ENCODE measurements at places on chromosomes 12 and 14.

DNA sequence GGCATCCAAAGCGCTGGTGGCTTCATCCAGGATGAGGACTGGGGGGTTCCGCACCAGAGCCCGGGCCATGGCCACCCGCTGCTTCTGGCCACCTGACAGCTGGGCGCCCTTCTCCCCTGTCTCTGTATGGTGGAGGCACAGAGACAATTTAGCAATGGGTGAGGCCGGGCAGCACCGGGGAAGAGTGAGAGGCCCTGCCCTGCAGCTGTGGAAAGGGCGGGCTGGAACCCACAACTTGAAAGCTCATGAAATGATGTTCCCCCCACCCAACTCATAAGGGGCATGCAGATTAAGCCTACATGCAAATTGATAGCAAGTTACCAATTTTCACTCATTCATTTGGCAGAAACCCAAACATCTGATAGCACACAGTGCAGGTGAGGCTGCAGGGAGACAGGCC lies 34.1 kb downstream of the ABCB9 start:
- DNase-seq, result no peak

- peak; percentile 49 for DNase-seq
Observed at GRCh38 chr14:55129428-55130195, 560 bp downstream of the LGALS3 start.

DNA sequence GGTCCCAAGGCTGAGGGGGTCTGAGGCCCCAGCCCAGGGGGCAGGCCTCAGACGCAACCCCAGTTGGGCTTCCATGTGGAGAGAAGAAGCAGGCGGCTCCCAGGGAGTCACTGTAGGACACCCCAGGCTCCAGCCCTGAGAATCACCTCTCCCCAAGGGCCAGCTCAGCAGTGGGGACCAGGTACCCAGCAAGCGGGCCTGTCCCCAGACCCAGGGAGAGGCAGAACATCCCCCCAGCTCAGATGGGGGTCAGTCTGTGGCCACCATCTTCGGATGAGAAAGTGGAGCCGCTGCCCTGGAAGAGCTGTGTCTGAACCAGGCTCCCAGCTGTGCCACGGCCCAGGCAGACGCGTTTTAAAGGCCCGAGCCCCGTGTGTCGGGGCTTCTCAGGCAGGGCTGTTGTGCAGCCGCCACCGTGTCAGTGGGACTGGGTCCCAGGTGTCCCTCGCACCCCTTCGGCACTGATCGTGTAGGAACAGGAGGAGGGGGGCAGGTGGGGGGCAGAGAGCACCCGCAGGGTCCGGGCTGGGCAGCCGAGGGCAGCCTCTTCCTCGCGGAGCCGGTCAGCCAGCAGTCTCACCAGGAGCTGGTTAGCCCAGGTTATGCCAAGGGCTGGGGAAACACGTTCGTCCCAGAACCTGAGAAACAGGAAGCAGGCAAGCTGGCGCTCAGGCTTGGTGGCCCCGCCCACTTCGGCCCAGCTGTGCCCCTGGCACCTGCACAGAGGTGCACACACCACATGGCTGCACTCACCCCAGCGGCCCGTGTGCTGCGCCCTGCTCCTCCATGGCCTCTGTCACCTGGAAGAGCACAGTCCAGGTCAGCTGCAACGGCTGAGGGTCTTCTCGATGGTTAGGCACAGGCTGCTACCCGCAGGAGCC lies 16.6 kb downstream of the XRCC3 start:
- DNase-seq, result no peak

GRCh38 chr14:98138666-98139065 lies 1133.3 kb downstream of the BCL11B start:
- peak; percentile 59 for DNase-seq

- no peak for DNase-seq
Observed at GRCh38 chr12:53073881-53074280, 5.3 kb downstream of the SPRYD3 start.

DNA sequence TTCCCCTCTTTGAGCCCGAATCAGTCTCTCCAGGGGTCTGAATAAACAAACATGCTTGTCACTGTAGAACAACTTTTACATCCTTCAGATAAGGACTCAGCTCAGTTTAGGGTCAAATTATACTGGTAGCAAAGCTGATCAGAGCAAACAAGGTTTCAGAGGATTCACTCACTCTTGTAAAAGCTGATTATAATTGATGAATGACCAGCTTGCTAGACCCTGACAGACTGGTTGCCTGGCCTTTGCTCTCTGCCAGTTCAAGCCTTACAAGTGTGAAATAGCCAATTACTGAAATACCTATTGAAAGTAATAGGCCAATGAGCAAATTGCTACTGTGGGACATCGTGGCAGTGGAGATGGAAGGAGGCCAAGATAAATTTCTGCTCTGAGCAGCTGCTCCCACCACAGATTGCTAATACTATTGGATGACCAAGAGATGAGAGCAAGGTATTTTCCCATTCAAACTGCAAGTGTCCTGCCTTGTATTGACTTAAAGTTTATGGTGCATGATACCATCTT lies 177.6 kb downstream of the PDZRN4 start:
- no peak for DNase-seq

GRCh38 chr12:112169966-112170365 lies 44.6 kb downstream of the TRAFD1 start:
- no peak for DNase-seq

DNA sequence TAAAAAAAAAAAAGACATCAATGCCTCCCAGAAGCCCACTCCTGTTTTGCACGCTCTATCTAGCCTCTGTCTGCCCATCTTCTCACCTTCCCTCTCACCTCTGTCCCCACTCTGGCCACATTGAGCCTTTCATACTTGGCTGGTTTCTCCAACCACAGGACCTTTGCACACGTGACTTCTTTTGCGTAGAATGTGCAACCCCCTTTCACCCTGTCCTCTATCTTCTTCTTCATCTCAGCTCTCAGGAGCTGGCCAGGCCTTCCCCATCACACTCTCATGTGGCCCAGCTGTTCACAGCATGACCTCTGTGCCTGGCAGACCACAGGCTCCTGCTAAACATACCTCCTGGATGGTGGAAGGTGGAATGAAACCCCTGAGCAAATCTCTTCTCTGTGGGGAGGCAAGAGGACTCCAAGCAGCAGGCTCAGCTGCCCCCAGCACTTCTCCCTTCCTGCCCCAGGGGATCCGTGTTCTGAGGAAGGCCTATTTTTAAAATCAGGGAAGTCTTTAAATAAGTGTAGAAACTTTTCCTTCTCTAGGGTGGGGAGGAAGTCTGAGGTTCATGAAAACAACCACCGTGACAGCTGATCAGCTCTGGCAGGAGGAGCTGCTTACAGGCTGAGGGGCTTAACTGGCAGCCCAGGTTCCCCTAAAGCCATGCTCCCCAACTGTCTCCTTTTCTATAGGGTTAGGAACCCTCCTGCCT lies 11.6 kb downstream of the HVCN1 start:
- DNase-seq, result no peak

GRCh38 chr14:39430762-39431415 lies 1.3 kb downstream of the FBXO33 start:
- peak; percentile 12 for DNase-seq

- DNase-seq, result no peak
Observed at GRCh38 chr12:56040963-56041551, 661 bp upstream of the RPS26 start.

GRCh38 chr12:63036216-63036973 lies 101.4 kb upstream of the PPM1H start:
- no peak for DNase-seq

GRCh38 chr12:128316973-128317526 lies 50.1 kb downstream of the TMEM132C start:
- DNase-seq, result no peak

GRCh38 chr14:105294142-105294597 lies 6.6 kb downstream of the BRF1 start:
- DNase-seq, result peak; percentile 45

- no peak for DNase-seq
Observed at GRCh38 chr12:67618303-67618702, 30.2 kb upstream of the DYRK2 start.

DNA sequence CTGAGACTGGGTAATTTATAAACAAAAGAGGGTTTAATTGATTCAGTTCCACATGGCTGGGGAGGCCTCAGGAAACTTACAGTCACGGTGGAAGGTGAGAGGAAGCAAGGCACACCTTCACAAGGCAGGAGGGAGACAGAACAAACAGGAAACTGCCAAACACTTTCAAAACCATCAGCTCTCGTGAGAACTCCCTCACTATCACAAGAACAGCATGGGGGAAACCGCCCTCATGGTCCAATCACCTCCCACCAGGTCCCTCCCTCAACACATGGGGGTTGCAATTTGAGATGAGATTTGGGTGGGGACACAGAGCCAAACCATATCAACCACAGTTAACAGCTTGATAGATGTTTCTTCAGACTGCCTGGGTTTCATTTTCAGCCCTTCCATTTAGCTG lies 6.2 kb upstream of the GNPNAT1 start:
- DNase-seq, result no peak

DNA sequence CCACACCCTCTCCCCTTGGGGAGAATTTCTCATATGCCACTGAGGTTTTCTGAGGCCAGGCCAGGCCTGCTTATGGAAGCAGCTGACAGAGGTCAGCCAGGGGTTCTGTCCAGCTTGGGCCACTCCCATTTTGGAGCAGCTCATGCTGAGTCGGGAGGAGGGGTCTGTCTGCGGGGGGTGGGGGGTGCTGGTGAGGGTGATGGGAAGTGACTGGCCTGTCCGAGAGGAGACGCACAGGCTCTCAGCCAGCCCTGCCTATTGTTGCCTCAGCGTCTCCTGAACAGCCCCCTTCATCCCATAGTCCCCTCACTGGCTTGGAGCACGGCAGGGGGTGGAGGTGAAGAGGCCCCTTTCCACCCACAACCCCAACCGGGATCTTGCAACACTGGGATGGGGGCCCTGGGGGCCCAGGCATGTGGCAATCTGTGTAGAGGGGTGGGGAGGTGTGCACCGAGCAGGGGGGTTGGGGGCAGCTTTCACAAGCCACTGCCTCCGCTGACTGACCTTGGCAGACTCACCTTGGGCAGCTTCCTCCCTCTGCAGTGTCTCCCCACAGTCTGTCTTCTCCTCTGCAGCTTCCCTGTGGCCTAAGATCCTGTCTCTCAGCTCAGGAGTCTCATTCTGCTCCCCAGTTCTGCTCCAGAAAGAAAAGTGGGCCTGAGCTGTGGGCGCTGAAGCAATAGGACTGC lies 5.5 kb downstream of the CEBPE start:
- DNase-seq, result no peak

DNA sequence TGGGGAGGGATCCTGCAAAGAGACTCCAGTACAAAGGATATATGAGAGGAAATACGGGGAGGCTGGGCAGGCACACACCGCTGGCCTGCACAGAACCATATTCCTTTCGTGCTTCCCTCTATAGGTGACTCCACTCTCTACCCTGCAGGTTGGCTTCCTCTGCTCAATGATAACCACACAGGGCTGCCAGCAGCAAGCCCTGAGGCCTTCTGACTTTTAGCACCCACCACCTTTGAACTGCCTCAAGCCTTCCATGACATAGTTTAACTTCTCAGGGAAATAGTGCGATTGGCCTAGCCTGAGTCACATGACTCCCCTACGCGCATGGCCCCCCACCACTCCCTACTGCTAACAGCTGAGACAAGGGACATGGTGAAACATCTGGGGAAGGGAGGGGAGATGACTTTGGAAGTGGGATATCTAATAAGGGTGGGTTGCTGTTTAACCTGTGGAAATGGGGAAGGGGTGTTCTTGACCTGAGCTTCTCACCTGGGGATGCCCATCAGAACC lies 3.0 kb upstream of the FOXN3 start:
- DNase-seq, result no peak

DNA sequence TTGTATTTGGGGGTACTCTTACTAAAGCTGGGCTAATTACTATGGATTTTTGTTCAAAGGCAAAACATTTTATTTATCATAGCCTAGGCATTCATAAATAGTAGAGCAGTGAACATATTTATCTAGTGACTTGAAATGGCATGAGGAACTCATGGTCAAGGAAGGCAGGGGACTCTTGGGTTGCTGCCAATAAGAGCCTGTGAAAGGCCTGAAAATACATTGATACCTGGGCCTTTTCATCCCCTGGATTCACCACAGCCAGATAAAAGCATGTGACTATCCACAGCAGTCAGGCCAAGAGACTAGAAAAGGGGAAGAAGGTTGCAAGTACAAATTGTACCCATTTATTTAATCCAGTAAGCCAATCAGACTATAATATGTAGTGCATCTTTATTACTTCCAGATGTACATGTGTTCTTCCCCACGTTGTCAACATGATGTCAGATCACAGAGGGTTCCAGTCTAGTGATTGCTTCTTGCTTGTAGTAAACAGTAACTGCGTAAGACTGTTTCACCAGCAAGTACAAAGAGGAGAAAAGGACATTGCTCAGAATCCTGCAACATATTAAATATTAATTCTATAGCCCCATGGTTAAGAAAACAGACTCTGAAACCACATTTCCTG lies 409.7 kb downstream of the NOVA1 start:
- no peak for DNase-seq

DNA sequence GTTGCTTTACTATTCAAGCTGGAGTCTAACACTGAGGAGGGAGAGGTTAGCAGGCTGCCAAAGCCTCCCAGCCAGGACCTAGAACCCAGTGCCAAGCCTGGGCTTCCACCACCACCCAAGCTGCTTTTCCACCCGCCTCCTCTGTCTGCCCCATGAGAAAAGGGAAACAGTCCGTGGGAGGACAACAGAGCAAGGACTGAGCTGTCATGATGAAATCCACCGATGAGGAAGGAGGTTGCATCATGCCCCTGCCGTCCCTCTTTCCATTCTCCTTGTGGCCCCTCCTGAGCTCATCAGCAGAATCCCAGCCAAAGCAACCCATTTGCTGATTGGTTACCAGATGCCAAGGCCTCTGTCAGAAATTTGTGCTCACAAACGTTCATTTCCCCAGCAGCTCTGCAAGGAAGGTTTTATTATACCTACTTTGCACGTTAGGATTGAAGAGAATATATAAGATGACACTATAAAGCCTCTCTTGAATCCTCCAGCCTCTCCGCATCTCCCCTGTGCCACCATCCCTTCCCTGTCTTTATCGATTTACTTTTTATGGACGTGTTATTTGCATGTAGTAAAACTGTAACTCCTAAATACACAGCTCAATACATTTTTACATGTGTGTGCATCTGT lies 6.3 kb upstream of the SERPINA1 start:
- peak; percentile 29 for DNase-seq

GRCh38 chr12:123111498-123112165 lies 39.3 kb downstream of the PITPNM2 start:
- DNase-seq, result no peak

DNA sequence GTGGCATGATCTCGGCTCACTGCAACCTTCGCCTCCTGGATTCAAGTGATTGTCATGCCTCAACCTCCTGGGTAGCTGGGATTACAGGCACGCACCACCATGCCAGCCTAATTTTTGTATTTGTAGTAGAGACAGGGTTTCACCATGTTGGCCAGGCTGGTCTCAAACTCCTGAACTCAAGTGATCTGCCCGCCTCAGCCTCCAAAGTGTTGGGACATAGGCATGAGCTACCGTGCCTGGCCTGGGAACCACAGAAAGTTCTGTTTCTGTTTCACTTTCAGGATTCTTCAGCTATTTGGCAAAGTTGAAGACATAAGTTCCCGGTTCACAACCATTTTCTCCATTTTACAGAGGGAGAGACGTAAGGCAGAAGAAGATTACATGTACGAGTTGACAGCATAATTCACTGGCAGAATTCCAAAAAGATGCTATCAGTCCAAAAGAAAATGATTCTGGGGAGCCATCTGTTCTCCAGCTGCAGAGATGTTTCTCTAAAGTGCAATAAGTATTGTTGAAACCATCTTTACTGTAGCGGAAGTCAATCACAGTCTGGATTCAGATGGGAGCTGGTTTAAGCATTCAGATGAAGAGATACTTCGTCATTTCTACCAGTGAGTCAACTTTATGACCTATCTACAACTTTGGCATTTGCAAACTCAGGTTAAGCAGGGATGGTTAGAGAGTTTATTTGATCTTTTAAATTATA lies 8.1 kb upstream of the RNF34 start:
- peak; percentile 43 for DNase-seq

All from stimulated activated CD4-positive, alpha-beta T cell treated with anti-CD3 and anti-CD28 coated beads, Interleukin-2, amount 100 ng/mL, for 24 hours (primary cell).